Stimulated activated CD4-positive, alpha-beta T cell treated with anti-CD3 and anti-CD28 coated beads, Interleukin-15, amount 100 ng/mL, for 48 hours (primary cell): ENCODE measurements at places on chromosomes 11 and 22.
A peak's percentile ranks its signal among the peaks of the same experiment; 100 is the strongest.

DNA sequence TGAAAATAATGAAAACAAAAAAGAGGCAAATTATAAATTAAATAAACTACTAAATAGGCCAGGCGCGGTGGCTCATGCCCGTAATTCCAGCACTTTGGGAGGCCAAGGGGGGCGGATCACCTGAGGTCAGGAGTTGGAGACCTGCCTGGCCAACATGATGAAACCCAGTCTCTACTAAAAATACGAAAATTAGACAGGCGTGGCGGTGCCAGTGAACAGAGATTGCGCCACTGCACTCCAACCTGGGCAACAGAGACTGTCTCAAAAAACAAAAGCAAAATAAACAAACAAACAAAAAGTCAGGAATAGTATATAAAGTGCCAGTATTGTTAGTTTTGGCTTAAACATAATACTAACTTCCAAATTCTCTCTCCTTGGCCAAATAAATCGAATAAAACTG is 37.6 kb upstream of the CECR2 start:
- DNase-seq = no peak

DNA sequence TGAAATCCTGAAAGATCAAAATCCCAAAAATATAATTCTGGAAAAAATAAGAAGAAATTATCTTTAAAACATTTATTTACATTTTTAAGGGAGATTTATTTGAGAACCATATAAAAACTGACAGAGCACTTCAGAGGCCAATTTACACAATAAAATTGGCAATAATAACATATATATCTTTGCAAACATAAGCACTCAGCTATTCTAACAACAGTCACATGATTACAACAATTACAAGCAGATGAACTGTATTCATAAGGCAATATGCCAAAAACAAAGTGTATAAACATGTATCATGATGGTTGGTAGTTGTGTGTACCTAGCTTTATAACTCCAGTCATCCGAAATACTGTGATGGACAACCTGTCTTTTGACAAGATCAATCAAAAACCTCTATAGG is 17.7 kb upstream of the RASSF10 start:
- DNase-seq = no peak

DNA sequence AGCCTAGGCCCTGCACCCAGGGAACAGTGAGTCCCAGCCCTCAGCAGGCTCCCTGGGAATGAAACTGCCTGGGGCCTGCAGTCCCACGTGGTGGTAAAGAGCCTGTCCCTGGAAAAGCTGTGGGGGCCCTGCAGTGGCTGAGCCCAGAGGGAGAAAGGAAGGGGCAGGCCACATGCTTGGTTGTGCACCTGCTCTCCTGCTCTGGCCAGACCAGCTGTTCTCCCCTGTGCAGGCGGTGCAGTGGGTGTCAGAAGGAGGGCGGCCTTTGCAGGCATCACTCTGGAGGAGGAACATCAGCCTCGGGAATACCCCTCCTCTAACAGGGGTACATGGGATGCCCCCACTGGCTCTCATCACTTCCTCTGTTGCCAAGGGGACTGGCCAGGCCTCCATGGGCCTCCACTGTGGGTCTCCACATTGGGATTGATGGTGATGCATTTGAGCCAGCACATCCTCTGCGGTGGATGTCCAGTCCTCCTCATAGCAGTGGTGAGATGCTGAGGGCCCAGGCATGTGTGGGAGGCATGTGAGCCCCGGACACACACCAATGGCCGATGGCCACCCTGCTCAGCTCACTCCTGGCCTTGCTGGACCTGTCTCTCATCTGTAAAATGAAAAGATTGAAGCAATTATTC is 690.4 kb downstream of the BRD1 start:
- DNase-seq = no peak

DNA sequence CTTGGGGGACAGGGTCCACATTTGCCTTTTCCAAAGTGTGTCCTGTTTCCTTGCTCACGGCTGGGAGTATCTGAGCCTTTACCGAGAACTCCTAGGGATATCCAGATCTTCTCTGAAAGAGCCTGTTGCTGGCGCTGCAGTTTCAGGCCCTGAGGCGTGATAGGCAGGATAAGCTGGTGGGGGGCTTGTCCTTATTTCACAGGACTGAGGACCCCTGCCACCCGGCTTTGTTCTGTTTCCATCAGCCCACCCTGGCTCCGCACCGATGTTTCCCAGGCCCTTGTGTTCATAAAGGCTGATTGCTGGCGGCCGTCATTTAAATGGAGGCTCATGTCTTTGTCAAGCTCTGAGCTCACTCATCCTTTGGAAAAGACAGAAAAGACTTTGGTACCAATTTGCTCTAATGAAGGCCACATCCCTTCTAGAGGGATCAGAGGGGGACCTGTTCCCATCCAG is 9.4 kb upstream of the NPTXR start:
- no peak for DNase-seq

DNA sequence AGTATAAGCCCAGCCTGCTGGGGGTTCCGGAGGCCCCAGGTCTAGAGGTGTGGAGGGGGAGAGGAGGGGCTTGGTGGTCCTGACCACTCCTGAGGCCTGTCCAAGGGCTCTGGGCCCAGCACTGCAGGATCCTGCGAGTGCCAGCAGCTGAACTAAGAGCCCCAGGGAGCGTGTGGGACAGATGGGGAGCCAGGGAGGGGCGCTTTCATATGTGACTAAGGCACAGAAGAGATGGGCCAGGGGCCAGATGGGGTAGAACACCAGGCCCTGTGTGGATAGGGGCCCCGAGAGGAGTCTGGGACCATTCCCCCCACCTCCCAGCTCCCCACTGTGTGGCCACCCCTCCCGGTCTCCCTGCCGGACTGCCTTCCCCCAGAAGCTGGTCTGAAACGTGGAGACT is 18.4 kb downstream of the MAFF start:
- DNase-seq = no peak

DNA sequence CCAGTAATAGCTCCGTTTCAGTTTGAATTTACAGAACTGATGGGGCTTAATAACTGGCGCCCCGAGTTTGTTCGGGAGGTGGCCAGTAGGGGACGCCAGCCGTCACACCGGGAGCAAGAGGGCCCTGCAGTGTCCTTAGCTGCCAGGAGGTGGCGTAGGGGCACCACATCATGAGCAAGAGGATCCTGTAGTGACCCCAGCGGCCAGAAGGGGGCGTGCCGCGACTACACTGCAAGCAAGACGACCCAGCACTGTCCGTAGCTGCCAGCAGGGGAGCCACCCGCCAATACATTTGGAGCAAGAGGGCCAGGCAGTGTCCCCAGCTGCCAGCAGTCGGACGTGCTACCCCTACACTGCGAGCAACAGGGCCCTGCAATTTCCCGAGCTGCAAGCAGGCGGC is 663.7 kb upstream of the B3GAT1 start:
- peak; percentile 63 for DNase-seq

GRCh38 chr11:17382046-17382728 is 6.3 kb downstream of the KCNJ11 start:
- no peak for DNase-seq

DNA sequence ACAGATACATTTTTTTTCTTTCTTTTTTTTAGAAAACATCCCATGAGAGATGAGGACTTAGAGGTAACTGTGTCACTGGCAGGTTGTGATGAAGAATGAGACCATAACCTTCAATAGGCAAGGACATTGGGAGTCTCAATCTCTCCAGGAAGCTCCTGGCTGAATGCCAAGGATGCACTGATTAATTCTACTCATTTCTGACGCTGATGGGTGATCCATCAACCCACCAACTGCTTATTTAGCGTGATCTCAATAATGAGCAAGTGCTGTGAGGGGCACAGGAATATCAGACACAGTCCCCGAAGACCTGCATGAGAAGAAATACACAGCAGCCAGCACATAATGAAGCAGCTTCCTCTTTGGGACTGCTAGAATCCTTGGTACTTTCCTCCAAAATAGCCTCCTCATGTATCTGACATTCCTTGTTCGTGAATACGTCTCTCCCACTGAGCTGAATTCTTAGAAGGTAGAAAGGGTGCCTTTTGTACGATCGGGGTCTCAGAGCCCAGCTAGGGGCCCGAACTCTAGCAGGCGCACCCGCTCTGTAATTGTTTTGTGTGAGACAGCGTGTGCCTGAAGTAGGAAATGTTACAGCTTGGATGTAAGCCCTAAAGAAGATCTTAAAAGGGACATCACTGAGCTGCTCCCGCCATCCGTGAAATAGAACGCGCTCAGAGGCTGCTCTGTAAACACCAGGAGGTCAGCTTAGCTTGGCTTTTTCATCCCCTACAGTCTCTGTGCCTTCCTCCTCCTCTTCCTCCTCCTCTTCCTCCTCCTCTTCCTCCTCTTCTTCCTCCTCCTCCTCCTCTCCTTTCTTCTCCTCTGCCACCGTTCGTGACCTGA is 7.2 kb downstream of the CLMP start:
- DNase-seq = no peak

DNA sequence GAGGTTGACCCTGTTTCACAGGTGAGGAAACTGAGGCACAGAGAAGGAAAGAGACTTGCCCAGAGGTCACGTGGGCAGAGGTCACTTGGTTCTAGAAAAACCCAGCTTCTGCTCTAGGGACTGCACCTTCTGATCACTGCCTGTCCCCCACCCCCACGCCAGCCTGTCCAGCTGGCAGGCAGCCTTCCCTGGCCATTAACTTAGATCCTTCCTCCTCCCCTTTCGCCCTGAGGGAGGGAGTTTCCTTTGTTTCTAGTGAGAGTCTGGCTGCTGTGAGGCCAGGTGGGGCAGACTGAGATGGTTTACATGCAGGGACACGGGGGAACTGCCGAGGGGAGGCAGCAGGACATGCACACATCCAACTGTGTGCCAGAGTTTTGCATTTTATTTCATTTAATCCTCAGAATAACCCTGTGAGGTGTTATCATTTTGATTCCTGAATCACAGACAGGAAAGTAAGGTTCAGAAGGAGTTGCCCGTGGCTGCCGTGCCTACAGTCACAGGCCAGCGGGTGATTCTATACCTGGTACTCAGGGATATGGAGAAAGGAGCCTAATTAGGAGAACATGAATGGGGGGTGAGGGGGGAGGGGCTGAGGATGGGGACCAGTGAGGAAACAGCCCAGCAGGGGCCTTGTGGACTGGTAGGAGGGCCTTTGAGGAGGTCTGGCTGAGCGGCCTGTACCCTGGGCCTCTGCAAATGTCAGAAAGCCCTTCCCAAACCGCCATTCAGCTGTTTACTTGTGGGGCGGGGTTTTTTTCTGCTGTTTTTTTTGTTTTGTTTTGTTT is 3.4 kb downstream of the FAM83F start:
- no peak for DNase-seq

DNA sequence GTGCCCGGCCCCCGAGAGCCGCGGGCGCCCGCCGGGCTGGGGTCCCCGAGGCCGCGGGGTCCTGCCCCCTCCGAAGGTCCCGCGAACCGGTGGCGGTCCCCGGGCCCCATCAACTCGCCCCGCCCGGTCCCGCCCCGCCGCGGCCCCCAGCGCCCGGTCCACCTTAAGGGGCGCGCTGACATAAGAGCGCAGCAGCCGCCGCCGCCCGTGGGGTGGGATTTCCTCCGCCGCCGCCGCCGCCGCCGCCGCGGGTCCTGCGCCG is at the start of gene ZDHHC8:
Gene ZDHHC8 (plus strand): TSS at position 208 of the 262 bp plus-strand sequence. CDS start 144 bp downstream, outside the sequence.
- DNase-seq = peak; percentile 16

GRCh38 chr11:46369458-46370152 is 11.9 kb upstream of the MDK start:
- peak; percentile 54 for DNase-seq

DNA sequence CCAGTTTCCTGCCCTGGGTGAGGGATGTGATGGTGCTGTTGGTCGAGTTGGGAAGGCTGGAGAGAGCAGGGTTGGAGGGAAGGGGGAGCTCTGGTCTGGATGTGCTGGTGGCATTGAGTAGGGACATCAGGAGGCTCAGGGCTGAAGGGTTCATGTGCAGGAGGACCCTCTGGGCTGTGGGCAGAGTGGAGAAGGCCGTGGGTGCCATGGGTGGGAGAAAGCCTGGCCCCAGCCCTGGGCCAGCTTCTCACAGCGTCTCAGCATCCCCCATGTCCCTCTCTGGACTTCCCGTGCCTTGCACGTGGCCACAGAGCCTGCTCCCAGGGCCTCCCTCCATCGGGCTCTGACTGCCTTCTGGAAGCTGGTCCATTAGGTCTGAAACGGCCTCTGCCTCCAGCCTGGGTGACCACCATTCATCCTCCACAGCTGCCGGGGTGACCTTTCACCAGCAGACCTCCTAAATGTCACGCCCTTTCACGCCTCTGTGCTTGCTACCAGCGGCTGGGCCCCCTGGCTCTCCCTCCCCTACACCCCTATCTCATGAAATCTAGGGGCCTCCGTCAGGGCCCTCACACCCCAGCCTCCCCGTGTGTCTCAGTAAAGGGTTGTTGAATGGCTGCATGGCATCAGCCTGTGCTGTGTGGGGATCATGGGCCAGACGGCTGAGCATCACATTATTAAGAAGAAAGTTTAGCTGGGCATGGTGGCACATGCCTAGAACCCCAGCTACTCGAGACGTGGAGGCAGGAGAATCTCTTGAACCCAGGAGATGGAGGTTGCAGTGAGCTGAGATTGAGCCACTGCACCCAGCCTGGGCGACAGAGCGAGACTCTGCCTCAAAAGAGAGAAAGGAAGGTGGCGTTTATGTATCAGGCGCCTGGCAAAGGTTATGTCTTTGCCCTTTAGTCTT is 25.5 kb downstream of the MYO7A start:
- DNase-seq = no peak

DNA sequence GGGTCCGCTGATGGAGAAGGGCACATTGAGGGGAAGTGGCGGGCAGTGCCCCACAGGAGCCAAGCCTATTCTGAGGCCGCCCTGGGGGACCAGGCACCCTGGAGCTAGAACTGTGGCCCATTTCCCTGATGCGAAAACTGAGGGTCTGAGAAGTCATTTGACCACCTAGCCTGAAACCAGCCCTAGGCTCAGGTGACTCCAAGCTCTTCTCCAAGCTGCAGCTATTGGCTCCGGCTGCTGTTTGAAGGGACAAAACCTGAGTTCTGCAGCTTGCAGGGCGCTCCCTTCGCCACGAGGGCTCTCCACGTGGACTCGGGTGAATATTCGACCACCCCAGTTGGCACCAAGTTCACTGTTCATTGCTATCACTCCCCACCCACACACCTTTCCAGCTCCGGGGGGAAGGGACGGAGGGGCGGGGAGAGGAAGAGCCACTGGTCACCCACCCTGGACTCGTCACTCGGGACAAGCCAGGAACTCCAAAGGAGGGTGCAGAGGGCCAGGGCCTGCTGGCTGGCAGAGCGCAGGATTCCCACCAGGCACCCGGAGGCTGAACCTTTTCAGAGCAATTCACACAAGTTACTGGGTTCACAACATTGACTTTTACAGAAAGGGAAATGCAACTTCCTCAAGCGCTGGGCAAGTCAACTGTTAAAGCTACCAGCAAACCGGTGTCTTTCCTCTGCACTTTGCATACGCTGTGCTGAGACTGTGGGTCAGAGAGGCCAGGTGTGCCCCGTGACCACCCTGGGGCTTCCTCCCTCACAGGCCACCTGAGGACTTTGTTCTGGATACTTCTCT is 1.1 kb upstream of the RAC2 start:
- DNase-seq = no peak

DNA sequence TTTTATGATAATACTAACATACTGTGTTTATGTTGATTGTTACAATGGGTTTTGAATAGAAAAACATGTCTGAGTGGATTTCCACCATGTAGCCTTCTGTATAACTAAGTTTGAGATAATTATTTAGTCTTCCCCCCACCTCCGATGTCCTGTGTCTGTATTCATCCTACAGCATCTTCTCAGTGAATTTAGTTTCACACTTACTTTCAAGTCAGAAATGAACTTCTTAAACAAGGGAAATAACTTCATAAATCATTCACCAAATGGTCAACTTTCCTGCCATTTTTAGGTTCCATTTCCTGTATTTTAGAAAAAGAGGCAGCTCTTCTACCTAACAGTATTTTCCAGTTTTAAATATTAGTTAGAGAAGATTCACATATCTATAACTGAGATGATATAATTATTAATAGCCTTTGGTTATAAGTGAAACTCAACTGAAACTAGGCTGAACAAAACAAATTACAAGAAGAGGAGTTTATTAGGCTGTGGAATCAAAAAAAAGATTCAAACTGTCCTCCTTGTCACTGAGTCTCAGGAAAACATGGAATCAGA is 3.5 kb downstream of the OR51B5 start:
- DNase-seq = no peak
